Amygdala (tissue), 56 donors: ENCODE measurements at places on chromosomes 11 and 22.

- DNase-seq: no peak
Observed at GRCh38 chr22:33149611-33150010, 91.4 kb upstream of the SYN3 start.

DNA sequence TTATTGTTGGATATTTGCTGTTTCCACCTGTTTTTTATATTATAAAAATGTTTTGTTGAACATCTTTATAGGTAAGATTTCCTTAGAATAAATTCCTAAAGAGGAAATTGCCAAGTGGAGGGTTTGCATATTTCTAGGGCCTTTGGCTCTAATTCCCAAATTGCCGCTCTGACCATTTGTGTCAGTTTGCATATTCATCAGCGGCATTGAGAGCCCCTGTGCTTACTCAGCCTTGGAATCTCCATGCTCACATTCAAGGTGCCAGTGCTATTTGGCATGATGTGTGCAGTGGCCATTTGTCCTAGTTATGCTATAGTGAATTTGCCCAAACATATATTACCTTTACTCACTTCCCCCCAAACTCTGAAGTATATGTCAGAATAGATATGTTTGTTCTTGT is 25.5 kb downstream of the KREMEN1 start:
- no peak for DNase-seq

- DNase-seq: no peak
Observed at GRCh38 chr22:42865536-42865935, 8.5 kb upstream of the ARFGAP3 start.

- no peak for DNase-seq
Observed at GRCh38 chr11:14320020-14320419, 39.0 kb downstream of the RRAS2 start.

- DNase-seq: no peak
Observed at GRCh38 chr22:48146426-48146825, 1384.0 kb downstream of the TBC1D22A start.

DNA sequence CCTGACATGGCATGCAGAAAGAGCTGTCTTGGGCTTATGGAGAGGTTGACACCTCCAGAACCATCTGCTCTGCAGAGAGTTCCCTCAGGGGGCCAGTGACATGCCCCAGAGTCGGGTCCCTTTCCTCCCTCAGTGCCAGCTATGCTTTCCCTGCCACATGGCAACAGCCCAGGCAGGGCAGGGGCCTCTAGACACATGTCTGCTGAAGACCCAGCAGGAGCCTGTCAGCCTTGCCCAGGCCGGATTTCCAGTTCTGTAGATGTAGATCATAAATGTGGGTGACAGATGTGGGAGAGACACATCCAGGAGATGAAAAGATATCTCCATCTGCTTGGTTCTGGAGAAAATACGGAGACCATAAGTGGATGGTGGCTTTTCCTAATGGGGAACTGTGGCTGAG is 25.5 kb downstream of the NAV2 start:
- DNase-seq: no peak

DNA sequence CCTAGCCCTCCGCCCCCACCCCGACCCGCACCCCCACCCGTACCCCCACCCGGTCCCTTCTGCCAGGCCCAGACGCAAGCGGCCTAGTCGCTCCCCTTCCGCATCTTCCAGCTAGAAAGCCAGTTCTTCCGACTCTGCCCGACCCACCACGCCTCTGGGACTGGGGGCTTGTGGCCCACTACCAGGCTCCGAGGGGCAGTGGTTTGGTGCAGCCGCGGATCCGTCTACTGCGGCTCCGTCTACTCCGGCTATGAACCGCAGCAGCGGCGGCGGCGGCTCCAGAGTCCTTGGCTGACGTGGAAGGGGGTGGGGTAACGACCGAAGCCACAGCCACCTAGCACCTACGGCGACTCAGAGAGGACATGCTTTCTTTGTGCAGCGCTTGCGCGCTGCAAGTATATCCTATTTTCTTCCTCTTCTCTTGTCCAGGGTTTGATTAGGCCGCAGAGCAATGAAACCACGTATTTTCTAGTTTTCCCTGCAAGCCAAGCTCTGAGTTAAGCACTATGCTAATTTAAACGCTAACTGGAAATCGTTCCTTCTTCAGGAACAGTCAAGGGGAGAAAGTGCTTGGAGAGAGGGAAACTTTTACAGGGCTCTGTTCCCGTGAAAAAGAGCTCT is at the start of gene COPB1:
TSS of gene COPB1 (minus strand) at position 252 of the 621 bp plus-strand sequence. CDS start 883 bp downstream, outside the sequence.
- DNase-seq: peak; percentile 77

DNA sequence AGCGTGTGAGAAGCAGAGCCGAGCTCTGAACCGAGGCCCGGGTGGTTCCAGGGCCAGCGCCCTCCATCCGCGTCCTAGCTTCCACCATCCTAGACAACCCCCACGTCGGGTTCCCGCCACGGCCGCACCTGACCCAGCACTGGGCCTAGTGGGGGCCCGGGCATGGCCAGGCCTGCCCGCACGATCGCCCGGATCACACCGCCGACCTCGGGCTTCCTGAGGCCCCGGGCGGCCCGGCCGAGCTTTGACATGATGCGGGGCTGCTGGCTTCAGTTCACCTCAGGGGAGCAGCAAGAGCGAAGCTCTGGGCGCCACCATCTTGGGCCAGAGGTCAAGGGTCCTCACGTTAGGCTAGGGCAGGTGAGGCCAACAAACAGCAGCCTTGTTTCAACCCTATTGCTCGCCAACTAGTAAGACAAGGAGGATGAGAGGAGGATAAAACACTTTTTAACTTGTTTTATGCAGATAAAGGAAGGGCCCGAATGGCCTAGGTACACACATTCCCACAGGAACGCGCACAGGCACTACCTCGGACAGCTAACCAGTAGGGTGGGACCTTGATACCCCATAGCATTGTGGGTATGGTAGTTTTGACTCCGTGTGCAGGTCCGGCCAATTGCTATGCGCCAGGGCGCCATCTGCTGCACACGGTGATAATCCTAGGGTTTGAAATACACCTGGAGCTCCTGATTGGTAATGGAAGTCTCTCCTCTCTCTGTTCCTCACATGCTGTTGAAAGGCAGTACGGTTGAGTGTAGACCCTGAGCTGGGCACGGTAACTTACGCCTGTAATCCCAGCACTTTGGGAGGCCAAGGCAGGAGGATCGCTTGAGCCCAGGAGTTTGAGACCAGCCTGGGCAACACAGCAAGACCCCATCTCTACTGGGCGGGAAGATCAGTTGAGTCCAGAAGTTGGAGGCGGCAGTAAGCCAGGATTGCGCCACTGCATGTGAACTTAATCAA is at the start of gene MRPL11:
TSS of gene MRPL11 (minus strand) at position 345 of the 963 bp plus-strand sequence. CDS start at position 251, 94 bp downstream.
- peak; percentile 87 for DNase-seq

GRCh38 chr11:95074792-95075563 is 8.3 kb downstream of the SRSF8 start:
- DNase-seq: no peak

GRCh38 chr11:12695873-12696272 is 21.7 kb downstream of the TEAD1 start:
- no peak for DNase-seq

DNA sequence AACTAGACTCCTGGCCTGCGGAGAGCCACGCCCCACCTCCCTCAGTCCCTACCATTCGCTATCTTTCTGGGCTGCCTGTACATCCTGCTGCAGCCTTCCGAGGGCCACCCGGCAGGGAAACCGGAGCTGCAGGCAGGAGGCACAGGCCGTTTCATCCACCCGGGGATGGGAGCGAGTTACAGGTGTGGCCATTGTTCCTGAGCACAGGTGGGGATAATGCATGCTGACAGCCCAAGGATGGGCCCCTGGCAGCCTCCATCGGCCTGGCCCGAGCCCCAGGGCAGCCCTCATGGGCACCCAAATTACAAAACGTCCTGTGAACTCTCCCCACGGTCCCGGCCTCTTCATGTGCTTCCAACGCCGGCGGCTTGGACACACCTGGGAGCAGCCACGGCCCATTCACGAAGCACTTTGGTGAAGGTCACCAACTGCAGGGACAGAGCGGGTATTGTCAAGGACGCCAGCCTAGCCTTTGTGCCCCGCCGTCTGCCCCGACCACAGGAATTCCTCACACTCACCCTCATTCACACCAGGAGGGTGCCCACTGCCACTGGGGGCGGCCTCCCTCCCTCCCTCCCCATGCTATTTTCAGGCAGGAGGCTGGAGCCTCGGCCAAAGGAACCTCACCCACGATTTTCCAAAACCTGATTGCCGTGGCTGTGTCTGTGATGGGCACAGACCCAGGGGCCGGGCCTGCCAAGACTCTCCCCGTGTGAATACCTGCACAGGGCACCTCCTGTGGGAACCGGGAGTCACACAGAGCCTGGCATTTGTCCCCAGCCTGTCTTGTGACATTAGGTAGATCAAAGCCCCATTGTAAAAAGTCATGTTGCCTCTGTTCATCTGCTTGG is 42.1 kb upstream of the MYEOV start:
- no peak for DNase-seq

- DNase-seq: no peak
Observed at GRCh38 chr11:119539583-119539982, 116.6 kb upstream of the THY1 start.

- DNase-seq: no peak
Observed at GRCh38 chr11:126919147-126919823, 81.3 kb downstream of the KIRREL3 start.

- no peak for DNase-seq
Observed at GRCh38 chr11:64027651-64028397, 7.9 kb upstream of the FLRT1 start.

DNA sequence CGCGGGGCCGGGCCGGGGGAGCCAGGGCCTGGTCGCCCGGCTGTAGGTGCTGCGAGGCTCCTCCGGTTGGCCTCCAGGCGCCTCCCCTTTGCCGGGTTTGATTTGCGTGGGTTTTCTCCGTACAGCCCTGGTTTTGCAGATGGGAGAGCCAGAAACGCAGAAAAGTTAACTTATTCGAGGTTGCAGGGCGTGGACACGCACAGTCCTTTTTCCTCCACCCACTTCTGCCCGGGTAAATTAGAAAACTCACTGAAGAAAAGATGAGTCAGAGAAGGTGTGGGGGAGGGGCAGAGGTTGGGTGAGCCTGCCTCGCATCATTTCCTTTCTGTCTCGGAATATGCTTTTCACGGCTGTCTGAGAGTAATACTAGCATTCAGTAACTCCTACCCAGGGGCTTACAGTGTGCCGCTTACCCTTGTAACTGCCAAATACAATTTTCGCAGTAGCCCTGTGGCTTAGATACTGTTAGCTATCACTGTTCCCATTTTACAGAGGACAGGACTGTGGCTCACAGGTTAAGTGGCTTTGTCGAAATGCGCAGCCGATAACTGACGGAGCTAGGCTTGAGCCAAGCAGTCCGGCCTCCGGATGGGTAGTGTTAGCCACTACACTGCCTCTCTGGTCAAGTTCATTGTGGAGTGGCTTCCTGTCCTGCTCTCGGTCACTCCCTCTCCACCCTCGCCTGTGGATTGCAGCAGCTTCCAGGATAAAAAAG is 812 bp downstream of the FADD start:
- DNase-seq: no peak

GRCh38 chr22:45709060-45709739 is 37.6 kb downstream of the ATXN10 start:
- DNase-seq: no peak

- no peak for DNase-seq
Observed at GRCh38 chr11:25602149-25602548, 729.8 kb upstream of the ANO3 start.

DNA sequence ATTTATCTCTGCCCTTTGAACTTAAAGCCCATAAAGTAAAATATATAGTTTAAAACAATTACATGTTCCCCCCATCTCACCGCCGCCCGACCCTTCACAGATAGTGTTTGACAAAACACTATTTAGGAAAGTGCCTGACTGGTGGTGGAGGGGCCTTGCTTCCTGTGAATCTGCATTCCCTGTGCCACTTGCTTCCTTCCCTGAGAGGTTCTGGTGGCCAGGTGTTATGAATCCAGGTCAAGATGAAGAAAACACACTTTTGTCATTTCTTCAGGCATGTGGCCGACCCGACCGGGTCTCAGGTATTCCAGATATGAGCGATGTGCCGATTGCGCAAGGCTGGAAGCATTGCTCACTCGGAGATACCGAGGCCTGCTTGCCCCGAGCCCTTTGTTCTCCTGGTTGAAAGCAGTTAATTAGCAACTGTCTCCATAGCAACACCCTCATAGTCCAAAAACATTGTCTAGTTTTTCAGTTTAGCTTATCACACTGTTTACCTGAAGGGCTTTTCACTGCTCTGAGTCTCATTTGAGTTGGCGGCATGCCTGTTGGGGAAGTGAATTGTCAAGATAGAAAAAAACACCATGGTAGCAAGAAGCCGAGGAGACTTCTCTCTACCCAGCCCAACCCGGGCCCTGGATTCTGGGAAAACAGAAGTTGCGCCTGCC is 128.3 kb downstream of the TEAD1 start:
- DNase-seq: no peak

GRCh38 chr22:26362471-26362870 is 66.6 kb upstream of the ASPHD2 start:
- no peak for DNase-seq

DNA sequence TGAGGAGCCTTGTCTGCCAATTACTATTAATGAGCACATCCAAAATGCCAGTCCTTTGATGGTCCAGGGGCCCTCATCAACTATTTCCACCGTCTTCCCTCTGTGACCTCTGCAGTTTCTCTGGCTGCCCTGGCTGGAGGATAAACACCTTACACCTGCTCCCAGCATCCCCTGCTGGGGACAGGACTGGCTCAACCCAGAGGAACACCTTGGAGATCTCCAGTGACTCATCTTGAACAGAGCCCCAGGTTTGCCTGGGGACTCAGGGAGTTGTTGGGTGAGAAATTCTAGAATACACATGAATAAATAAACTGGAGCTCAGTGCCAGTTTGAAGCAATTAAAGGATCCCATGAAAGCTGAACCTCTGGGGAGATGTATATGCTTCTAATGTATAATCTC is 24.0 kb upstream of the ELF5 start:
- DNase-seq: no peak

GRCh38 chr22:22185844-22186499 is 58.6 kb upstream of the VPREB1 start:
- no peak for DNase-seq

- DNase-seq: no peak
Observed at GRCh38 chr11:83695046-83695445, 408.9 kb upstream of the CCDC90B start.

DNA sequence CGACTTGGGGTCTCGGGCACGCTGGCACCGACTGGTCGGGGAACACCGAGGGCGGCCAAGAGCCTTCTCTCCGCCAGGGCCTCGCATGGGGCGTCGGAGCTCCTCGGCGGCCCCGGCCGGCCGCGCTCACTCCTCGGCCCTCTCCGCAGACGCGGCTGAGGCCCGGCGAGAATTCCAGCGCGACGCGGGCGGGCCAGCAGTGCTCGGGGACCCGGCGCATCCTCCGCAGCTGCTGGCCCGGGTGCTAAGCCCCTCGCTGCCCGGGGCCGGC is 5.6 kb downstream of the TBX1 start:
- DNase-seq: no peak

DNA sequence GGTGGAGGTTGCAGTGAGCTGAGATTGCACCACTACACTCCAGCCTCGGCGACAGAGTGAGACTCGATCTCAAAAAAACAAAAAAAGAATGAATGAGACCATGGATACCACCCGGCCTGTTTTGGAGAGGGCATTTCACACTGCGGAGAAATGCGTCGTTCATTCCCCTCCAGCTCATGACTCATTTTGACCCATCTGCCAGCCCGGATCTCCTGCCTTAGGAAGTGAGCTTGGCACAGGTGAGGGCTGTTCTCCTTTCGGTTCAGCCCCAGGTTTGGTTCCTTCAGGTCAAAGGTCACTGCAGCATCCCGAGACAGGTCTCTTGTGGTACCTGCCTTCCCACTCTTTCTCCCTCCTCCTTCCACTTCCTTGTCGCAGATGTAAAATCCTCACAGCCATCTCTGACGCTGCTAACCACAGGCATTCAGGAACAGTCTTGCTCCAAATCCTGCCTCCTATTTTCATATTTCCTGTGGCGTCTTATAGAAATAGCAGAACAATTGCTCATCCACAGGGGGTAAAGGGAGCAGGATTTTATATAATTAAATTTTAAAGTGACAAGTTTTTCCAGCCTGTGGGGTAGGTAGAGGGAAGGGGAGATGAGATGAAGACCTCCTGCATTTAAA is 517.9 kb downstream of the NTM start:
- DNase-seq: no peak
